ENCODE measurements at places on chromosomes 2 and 18.

- DNase-seq, result no peak
Measured at GRCh38 chr2:60550178-60550983, 3.1 kb downstream of the BCL11A start.

GRCh38 chr18:76345901-76346300 lies 149.1 kb downstream of the ZNF516 start:
- no peak for DNase-seq

DNA sequence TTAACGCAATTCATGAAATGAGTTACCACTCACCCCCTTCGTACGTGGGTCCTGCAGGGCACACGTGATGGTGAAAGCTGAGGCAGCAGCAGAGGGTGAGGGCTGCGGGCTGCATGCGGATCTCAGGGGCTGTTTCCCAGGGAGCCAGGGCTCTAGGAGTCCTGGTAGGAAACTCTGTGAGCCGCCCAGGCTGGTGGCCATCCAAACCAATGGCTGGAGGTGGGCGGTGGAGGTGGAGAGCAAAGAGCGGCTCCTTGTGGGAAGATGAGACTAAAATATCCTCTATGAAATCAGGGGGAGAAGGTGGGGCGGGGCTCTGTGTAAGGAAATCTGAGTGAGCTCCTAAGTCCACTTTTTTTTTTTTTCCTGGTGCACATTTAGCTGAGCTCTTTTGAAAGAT lies 120.1 kb upstream of the SLC1A4 start:
- DNase-seq, result no peak

GRCh38 chr2:232503809-232504323 lies 16.2 kb upstream of the ECEL1 start:
- no peak for DNase-seq

- DNase-seq, result peak; percentile 80
Measured at GRCh38 chr2:127415593-127416505, 2.4 kb upstream of the PROC start.

DNA sequence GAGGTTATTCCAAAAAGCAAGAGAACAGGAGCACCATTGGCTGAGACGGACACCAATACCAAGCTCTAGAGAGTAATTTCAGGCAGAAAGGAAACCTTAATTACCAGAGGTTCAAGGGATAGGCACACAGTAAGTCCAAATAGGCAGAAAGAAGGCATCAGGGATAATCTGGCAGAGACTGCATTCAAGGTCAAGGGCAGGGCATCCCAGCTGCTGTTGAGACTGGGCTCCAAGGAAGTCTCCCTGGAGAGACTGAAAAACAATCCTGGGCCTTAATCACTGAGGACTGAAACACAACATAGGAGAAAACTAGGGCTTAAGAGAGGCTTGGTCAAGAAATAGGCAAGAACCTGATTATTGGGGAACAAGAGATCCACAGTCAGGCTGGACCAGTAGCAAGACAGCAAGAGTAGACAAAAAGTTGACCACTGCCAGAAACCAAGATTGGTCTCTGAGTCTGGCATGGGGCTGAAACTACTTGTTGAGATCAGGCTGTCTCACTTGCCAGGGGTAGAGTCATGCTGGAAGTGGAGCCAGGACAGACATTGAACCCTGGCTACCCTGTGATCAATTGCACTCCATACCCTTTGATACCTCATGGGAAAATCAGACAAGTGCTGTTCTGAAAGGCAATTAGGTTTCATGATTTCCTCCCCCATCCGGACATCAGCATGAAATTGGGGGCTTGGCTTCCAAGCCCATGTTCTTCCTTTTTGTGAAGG lies 193.2 kb upstream of the TNP1 start:
- DNase-seq, result no peak

DNA sequence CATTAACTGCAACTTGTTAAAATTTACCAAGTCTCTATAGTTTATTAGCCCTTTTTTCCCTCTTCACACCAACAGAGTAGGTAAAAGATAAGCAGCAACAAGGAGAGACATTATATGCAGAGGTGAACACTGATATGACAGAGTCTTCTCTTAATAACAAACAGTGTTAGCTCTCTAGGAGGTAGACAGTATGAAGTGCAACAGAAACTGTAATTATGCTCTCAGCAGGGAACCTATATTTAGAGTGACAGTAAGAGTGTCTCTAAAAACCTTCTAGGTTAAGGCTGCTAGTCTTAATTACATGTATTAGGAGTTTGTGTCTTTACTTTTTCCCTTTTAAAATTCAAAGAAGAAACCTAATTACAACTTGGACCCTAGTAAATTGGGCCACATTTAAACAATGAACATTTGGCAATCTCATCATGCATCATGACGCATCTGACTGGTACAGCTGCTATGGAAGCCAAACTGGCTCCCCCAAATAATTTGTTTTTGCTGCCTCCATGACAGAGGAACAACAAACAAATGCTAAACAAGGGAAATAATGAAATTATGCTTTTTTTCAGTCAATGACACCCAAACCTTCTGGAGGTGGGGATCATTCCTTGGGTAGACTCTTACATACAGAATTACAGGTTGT lies 69.9 kb upstream of the MMADHC start:
- no peak for DNase-seq

DNA sequence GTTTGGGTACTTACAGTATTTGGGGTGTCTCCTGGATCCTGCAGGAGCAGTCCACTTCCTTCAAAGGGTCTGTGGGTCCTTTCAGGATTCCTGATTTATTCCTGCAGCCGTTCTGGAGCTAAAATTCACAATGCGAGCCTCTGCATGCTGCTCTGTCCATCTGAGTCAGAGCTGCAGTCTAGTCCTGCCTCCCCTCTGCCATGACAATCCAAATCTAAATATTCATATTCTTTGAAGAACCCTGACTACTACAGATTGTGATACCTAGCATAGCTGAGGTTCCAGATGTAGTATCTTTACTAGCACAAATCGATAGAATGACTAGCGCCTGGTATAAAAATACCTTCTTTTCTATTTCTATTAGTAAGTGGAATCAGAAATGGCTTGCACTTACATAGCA lies 31.3 kb upstream of the GAREM1 start:
- no peak for DNase-seq

DNA sequence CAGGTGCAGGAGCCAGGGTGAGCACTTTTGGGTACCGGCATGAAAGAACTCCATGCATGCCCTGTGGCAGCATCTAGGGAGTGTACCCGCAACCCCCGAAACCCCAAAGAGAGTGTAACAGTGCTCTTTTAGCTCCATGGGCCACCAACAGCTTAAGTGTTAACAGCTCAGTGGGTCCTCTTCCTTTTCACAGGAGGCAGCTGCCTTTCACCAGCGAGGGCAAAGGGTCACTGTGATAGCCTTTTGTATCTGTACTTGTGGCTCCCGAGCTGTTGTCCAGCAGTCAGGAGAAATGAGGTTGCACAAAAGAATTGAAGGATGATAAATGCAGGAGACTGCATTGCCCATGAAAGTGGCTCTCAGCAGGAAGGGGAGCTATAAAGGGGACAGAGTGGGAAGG lies 1166.3 kb upstream of the ACVR2A start:
- DNase-seq, result no peak

DNA sequence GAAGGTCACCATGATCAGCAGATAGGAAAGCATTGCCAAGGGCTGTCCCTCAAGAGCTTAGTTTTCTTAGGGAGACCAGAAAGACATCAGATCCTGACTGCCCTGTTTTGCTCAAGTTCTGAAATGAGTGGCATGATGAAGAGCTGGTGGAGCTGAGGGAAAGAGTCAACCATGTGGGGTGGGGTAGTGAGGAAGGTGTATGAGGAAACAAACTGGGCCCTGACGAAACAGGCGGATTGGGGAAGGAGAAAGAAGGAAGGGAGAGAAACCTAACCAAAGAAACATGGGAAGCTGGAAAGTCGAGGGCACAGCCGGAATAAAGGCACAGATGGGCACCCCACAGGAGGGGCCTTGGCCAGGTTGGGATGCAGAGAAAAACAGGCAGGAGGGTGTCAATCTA lies 8.0 kb downstream of the TGOLN2 start:
- no peak for DNase-seq

- no peak for DNase-seq
Measured at GRCh38 chr2:229909090-229909489, 12.7 kb downstream of the TRIP12 start.

DNA sequence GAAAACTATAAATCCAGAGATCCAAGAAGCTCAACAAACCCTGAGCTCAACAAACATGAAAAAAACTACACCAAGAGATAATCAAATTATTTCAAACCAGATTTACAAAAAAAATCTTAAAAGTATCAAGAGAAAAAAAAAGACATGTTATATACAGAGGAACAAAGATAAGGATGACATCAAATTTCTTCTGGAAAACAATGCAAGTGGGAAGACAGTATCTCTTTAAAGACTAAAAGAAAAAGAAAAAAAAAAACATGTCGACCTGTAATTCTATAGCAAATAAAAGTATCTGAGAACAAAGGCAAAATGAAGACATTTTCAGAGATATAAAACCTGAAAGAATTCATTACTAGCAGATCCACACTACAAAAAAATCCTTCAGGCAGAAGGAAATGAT lies 21.3 kb downstream of the TMEM131 start:
- DNase-seq, result no peak

DNA sequence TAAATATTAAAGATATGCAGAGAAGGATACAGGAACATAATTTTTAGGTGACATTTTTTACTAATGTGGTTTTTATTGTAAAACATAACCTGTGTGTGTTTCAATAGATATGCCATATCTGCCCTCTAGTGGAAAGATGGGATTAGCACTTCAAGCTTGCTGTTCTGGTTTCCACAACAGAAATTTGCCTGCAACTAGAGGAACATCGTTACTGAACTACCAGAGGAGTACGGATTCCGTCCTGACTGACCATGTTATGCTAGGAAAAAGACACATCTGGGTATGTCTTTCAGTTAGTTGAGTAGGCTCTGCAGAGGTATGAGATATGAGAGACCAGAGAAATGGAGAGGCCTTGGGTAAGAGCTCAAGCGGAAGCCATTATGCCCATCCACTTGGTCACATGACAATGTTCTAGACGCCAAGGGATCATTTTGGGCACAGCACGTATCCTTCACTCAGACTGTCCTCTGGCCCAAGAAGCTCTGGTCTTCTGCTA lies 104.9 kb downstream of the MBD2 start:
- DNase-seq, result no peak

- no peak for DNase-seq
Measured at GRCh38 chr2:17101596-17101995, 416.6 kb downstream of the RAD51AP2 start.

DNA sequence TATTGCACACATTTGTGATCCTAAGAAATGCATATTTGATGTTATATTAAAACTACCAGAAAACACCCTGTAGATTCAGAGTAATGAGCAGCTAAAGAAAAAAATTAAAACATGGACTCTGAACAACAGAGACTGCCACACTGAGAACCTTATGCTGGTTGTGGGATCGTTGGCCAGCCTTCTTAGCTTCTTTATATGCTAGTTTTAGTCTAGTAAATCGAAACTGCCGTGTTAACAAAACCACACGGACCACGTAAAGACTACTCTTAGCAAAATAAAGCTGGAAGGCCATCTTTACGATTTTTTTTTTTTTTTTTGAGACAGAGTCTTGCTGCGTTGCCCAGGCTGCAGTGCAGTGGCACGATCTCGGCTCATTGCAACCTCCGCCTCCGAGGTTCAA lies 22.8 kb downstream of the PER2 start:
- DNase-seq, result no peak

DNA sequence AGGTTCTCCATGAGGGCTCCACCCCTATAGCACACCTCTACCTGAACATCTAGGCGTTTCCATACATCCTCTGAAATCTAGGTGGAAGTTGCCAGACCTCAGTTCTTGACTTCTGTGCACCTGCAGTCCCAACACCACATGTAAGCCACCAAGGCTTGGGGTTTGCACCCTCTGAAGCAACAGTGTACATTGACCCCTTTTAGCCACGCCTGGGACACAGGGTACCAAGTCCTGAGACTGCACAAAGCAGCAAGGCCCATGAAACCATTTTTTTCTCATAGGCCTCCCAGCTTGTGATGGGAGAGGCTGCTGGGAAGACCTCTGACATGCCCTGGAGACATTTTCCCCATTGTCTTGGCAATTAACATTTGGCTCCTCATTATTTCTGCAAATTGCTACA lies 20.0 kb downstream of the ARL6IP6 start:
- no peak for DNase-seq

DNA sequence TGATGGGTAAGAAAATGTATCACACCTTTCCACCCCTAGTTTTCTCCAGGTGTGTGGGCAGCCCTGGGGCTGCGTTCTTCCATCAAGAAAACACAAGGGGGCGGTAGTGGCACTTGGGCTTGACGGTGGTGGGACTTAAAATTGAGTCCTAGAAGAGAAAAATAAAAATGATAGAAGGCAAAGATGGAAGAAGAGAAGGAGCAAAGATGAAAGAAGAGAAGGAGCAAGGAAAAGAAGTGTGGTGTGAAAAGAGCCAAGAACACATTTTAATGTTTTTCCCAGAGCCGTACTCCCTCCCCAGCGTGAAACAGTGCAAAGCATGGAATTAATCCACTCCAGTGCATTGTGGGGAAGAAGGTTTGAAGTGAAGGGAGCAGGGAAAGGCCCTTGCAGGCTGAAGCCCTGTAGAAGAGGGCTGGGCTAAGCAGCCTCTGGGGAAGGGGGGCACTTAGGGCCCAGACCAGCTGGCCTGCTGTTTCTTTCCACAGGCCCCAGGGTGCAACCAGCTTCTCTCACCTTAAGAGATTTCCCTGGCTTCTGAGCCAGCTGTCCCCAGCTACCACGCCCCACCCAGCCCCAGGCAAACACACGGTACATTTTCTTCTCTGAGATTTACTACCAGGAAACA lies 256.8 kb downstream of the RNF152 start:
- peak; percentile 9 for DNase-seq

GRCh38 chr2:240160291-240161086 lies 20.0 kb upstream of the OTOS start:
- no peak for DNase-seq

GRCh38 chr2:174748948-174749347 lies 15.3 kb downstream of the CHRNA1 start:
- peak; percentile 62 for DNase-seq

GRCh38 chr2:10285556-10286198 lies 17.0 kb upstream of the HPCAL1 start:
- DNase-seq, result no peak

GRCh38 chr2:129554373-129554772 lies 425.1 kb upstream of the RAB6C start:
- DNase-seq, result no peak

DNA sequence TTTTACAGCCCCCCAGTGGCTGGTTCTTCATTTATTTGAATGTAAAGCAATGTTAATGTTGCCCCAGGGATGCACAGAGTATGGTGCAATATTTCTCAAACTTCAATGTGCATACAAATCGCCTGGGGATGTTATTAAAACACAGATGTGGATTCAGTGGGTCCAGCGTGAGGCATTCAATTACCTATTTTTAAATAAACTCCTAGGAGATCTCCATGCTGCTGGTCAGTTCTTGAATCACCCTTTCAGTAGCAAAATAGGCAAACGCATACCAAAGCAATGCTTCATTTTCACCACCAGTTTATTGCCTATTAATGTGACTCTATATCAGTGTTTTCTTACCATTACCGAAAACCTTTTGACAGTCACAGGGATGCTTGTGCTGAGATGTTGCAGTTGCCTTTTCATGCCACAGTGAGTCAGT lies 530.7 kb downstream of the CBLN2 start:
- no peak for DNase-seq

- no peak for DNase-seq
Measured at GRCh38 chr18:69246027-69246426, 154.7 kb upstream of the DOK6 start.

GRCh38 chr2:43676322-43677050 lies at the start of gene C1GALT1C1L:
C1GALT1C1L (minus strand) TSS chr2:43676429; CDS start chr2:43676322, 107 bp downstream.
- no peak for DNase-seq

All from CD4-positive, alpha-beta T cell (primary cell).